ENCODE measurements at places on chromosomes 12 and 14. TPM values are rescaled to one million over a fixed set of nuclear protein-coding genes. Genes with fewer than 3 reads are reported as not detected.
A peak's percentile ranks its signal among the peaks of the same experiment; 100 is the strongest.

APOF gene
- total RNA-seq = 0.38 TPM

SIX6 gene
- not detected for total RNA-seq

PRR4 gene
- not detected for total RNA-seq

SETD1B gene
- 24.3 TPM for total RNA-seq

ASCL1 gene
- total RNA-seq = not detected

PRR13 gene
- 219 TPM for total RNA-seq

WSCD2 gene
- not detected for total RNA-seq

FKBP4 gene
- total RNA-seq = 131 TPM

ASIC1 gene
- 0.59 TPM for total RNA-seq

FSCB gene
- total RNA-seq = not detected

PLA2G1B gene
- total RNA-seq = not detected

RPS6KA5 gene
- total RNA-seq = 12.7 TPM

LRIG3 gene
- total RNA-seq = not detected

TAS2R50 gene
- total RNA-seq = 0.76 TPM

DNAI7 gene
- not detected for total RNA-seq

ENO2 gene
- 89.5 TPM for total RNA-seq

NEUROD4 gene
- total RNA-seq = not detected

PWP1 gene
- total RNA-seq = 39.8 TPM

CCDC197 gene
- not detected for total RNA-seq

DNA sequence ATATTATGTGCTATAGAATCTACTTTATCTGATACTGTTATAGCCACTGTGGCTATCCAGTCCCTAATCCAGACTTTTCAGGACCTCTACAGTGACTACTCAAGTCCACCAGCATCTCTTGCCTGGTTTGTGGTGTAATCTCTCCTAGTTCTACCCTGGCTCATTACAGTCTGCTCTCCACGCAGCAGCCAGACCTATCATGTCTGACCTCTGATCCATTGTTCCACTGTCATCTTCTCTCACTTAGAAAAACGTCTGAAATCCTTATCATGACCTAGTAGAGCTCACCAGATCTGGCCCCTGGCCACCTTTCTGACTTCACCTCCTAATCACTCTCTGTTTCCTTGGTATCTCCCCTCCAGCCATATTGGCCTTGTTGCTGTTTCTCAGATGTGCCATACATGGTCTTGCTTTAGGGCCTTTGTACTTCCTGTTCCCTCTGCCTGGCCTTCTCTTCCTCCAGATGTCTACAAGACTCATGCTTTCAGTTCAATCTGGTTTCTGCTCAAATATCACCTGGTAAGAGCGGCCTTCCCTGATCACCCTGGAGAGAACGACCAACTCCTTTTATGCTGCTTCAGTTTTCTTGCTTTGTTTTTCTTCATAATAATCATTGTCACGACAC, 475.5 kb downstream of the AACS start:
- DNase-seq = peak; percentile 13

DNA sequence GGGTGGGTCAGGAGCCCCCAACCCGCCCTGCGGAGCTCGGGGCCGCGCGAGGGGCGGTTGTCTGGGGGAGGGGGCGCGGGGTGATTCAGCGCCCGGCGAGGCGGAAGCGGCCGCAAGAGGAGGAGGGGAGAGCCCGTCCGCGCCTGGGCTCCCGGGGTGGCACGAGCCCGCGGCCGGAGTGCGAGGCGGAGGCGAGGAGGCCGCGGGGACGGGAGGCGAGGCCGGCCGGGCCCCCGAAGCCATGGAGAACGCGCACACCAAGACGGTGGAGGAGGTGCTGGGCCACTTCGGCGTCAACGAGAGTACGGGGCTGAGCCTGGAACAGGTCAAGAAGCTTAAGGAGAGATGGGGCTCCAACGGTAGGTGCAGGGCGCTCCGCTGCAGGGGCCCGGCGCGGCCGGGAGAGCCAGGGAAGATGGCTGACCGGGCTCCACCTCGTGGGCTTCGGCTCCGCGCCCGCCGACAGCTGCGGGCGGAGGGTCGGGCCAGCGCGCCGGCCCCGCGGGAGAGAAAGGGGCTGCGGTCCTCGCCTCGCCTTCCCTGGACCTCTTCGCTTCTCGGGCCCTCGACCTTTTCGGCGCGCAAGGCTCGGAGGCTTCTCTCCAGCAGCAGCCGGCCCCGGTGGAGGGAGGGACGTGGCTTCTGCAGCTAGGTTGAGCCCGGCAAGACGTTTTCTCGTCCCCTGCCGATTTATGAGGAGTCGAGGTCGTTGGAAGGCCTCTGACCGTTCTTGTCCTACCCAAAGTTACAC, 677 bp downstream of the ATP2A2 start:
- peak; percentile 70 for DNase-seq

DNA sequence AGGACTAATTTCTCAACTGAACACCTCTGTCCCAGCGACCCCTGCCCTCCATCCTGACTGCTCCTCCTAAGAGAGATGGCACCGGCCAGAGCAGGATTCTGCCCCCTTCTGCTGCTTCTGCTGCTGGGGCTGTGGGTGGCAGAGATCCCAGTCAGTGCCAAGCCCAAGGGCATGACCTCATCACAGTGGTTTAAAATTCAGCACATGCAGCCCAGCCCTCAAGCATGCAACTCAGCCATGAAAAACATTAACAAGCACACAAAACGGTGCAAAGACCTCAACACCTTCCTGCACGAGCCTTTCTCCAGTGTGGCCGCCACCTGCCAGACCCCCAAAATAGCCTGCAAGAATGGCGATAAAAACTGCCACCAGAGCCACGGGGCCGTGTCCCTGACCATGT, 756 bp downstream of the RNASE7 start:
- DNase-seq = no peak

DNA sequence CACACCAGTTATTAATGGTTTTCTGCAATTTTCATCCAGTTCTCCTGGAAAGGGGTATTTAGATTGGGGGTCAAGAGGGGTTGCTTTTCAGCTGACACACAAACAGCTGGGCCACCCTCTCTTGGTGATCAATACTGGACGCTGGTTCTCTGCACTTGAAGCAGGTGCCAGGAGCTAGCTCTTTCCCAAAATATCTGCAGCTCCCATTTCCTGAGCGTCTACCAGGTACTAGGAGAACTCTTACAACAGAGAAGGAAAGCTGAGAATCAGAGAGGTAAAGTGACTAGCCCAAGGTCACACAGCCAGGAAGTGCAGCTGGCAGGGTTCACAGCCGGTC, 1.2 kb downstream of the TESC start:
- DNase-seq = no peak

- no peak for DNase-seq
Observed at GRCh38 chr12:29714966-29715365, 68.8 kb downstream of the TMTC1 start.

DNA sequence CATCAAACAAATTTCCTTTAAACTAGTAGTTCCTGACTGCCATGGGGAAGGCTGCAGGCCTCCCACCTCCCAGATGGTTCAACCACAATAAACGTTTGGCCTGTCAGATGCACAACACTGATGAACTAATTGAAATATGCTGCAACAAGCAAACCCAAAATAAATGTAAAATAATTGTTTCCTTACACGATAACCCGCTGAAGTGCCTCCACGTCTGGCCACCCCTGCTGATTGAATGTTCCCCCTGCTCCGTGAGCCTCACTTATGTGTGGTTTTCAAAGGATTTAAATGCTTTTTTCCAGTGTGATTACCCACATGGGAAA, 8.4 kb downstream of the PITPNM2 start:
- no peak for DNase-seq

DNA sequence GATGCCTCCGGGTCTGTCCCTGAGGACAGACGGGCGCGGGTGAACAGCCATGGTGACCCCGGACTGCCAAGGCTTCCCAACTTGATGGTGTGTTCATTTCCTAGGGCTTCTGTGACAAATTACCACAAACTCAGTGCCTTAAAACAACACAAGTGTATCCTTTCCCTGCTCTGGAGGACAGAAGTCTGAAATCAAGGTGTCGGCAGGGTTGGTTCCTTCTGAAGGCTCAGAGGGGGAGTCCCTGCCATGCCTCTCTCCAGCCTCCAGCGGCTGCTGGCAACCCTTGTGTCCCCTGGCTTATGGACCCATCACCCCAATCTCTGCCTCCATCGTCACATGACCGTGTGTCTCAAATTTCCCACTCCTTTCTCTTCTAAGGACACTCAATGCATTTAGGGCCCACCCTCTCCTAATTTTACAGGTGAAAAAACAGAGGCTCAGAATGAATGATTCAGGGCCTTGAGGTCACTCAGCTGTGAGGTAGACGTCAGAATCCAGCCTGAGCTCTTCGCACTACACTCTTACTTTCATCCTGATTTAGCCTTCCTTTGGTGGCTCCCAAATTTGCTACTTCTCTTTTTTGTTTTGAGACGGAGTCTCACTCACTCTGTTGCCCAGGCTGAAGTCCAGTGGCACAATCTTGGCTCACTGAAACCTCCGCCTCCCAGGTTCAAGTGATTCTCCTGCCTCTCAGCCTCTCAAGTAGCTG, 45.4 kb downstream of the VCPKMT start:
- no peak for DNase-seq

- DNase-seq = peak; percentile 0
Observed at GRCh38 chr14:45838597-45838996, 585.6 kb upstream of the MIS18BP1 start.

- DNase-seq = no peak
Observed at GRCh38 chr12:60874091-60874490, 1278.3 kb downstream of the SLC16A7 start.

DNA sequence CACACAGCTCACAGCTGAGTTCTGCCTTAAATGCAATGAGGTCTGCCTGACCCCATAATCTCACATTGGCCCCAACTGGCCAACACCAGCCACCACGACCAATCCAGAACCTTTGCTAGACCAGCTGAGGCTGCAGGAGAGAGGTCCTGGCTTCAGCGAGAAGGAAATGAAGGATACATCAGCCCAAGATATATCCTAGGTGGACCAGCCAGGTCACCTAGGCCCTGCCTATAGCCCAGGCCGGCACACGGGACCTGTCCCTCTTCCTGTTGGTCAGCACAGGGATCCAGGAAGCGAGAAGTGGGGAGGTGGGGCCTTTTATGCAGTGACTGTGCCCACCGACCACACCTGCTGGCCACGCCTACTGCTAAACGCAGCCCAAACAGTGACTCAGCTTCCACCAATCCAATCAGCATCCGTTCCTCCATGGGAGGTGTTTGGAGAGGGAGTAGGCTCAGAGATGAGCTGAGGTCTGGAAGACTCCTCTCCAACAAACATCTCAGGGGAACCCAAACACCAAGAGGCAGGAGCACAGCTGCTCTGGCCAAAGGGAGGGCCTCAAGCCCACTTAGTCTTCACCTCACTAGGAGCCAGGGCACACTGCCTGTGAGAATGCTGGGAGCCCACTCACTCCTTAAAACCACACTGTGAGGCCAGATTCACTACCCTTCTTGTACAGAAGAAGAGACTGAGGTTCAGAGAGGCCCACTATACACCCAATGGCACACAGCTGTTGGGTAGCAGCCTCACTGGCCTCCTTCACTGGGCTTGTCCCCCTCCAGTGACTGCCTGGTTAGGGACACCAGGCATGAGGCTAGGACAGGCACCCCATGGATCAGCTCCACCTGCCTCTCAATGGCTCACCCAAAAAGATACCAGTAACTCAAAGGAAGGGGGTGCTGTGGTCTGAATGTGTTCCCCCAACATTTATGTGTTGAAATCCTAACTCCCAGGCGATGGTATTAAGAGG, 51.3 kb upstream of the PPP2R5C start:
- no peak for DNase-seq

DNA sequence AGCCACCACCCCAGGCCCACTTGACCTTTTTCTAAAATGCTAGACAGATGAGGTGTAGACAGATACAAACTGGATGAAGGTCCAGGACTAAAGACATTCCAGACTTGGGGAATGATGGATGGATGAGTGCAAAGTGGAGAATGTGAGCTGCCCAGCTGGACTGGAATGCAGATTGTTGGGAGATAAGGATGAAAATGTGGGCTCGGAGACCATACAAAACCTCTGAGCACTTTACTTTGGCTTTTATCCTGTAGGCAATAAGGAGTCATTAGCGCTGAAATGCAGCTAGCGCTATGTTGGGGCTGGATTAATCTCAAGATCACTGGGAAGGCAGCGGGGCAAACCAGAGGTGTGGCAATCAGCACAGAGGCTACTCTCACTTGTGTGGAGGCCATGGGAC, 64.7 kb upstream of the GNPNAT1 start:
- no peak for DNase-seq

- DNase-seq = no peak
Observed at GRCh38 chr12:24414480-24414879, 465.0 kb upstream of the SOX5 start.

- peak; percentile 59 for DNase-seq
Observed at GRCh38 chr12:113439606-113440030, 17.4 kb downstream of the SDSL start.

GRCh38 chr12:90015228-90015627, 306.6 kb upstream of the ATP2B1 start:
- no peak for DNase-seq

- DNase-seq = no peak
Observed at GRCh38 chr12:32161058-32161457, 54.4 kb downstream of the BICD1 start.

GRCh38 chr14:97056086-97056485, 258.9 kb downstream of the VRK1 start:
- no peak for DNase-seq

- DNase-seq = no peak
Observed at GRCh38 chr14:77965919-77966435, 166.1 kb downstream of the ADCK1 start.

DNA sequence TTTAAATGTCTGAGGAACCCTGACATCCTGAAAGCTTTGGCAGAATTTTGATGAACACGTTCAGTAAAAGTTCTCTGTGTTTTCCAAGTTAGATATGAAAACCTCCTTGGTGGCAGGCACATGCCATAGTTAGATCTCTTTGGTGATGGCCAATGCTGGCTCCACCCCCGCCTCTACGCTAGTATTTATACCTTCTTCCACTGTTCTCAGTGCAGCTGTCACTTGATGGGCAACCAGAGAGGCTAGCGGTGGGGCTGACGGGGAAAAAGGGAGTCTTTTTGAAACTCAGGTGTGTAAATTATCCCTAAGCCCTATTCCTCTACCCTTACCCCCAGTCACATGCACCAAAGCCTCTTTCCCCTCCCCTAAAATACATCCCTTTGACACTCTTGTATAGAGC, 32.1 kb downstream of the PPP1R36 start:
- no peak for DNase-seq

- DNase-seq = no peak
Observed at GRCh38 chr14:77011245-77011644, 17.3 kb downstream of the IRF2BPL start.

- peak; percentile 74 for DNase-seq
Observed at GRCh38 chr14:96502621-96503305, 581 bp downstream of the PAPOLA start.

- DNase-seq = no peak
Observed at GRCh38 chr14:89848165-89848564, 106.4 kb downstream of the EFCAB11 start.

- DNase-seq = no peak
Observed at GRCh38 chr12:110694330-110694901, 5.5 kb upstream of the HVCN1 start.

- no peak for DNase-seq
Observed at GRCh38 chr12:16716928-16717327, 111.0 kb upstream of the LMO3 start.

- DNase-seq = peak; percentile 53
Observed at GRCh38 chr12:2944401-2945047, 14.7 kb upstream of the TEAD4 start.

Data from OCI-LY7 (cell line).